Glutamatergic neuron (in vitro differentiated cells): ENCODE measurements at places on chromosomes 3 and 15.

DNA sequence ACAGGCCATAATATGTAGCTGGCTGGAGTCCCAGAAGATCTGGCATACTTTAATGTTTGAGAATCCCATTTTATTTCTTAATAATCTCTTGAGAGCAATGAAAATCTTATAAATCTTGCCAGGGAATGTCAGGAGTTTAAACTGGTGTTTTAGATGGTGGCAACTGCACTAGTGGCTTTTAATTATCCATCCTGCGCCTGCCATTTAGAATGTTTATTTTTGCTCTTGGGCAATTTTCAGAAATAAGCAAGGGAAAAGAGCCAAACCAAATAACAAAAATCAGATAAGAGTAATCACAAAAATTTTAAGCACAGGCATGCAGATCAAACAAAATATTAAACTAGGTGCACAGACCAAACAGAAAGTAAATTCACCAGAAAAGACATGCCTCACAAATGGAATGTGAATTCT, 41.9 kb upstream of the UBP1 start:
- H3K4me1 ChIP-seq: no peaks in the 10 kb centered on the region
- DNase-seq: no peak
- H3K36me3 ChIP-seq: peaks cover 4% of the 10 kb centered on the region
- no peak overlapping the region for H3K4me3 ChIP-seq
- no peak overlapping the region for H3K27ac ChIP-seq
- no peaks in the 10 kb centered on the region for H3K27me3 ChIP-seq

GRCh38 chr15:38266247-38266986, 13.8 kb downstream of the SPRED1 start:
- DNase-seq: no peak
- H3K27ac ChIP-seq: no peak overlapping the region
- H3K36me3 ChIP-seq: no peaks in the 10 kb centered on the region
- no peaks in the 10 kb centered on the region for H3K27me3 ChIP-seq
- H3K4me1 ChIP-seq: no peaks in the 10 kb centered on the region
- H3K4me3 ChIP-seq: no peak overlapping the region

GRCh38 chr15:31157644-31158069, 56.1 kb upstream of the TRPM1 start:
- no peak overlapping the region for H3K4me3 ChIP-seq
- H3K27me3 ChIP-seq: peaks cover 2% of the 10 kb centered on the region
- no peaks in the 10 kb centered on the region for H3K36me3 ChIP-seq
- no peak overlapping the region for H3K27ac ChIP-seq
- DNase-seq: no peak

DNA sequence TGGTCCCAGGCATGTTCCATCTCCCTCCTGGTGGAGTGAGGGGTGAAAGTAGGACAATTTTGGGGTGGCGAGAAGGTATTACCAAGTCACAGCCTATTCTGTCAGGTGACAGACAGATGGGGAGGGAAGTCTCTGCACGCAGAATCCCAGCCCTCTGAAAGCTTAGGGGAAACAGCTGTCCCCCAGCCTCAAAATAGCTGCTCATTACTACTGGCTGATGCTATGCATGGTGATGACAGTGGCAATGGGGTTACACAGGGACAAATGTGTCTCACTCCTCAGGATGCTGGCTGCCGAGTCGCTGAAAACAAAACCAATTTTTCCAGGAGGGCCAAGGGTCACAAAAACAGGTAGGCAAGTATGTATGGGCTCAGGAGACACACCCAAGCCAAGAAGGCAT, 68.8 kb upstream of the OXTR start:
- H3K4me3 ChIP-seq: no peak overlapping the region
- no peak for DNase-seq

DNA sequence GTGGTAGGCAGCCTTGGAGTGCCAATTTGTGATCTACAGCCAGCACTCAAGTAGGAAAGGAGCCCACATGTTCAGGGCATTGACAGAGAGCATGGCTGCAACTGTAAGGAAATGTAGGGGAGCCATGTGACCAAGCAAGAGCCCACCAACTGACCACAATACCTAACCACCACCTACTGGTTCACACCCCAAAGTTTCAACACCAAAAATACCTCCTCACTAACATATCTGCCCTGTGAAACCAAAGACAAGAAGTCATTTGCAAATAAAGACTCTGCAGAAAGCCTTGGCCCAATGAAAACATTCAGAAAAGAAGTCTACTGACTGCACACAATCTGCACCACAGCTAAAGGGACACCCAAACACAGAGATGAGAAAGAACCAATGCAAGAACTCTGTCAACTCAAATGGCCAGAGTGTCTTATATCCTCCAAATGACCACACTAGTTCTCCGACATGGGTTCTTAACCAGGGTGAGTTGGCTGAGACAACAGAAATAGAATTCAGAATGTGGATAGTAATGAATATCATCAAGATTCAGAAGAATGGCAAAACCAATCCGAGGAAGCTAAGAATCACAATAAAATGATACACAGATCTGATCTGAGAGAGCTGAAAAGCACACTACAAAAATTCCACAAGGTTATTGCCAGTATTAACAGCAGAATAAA, 40.6 kb downstream of the SLC9C1 start:
- no peak for DNase-seq
- H3K27ac ChIP-seq: no peak overlapping the region
- H3K27me3 ChIP-seq: no peaks in the 10 kb centered on the region

- no peak overlapping the region for H3K4me3 ChIP-seq
- no peak overlapping the region for H3K27ac ChIP-seq
- H3K27me3 ChIP-seq: no peaks in the 10 kb centered on the region
- DNase-seq: no peak
- peaks cover 1% of the 10 kb centered on the region for H3K4me1 ChIP-seq
- peaks cover 4% of the 10 kb centered on the region for H3K36me3 ChIP-seq
These were observed 650.8 kb upstream of the ADAMTS9 start for GRCh38 chr3:65338571-65338970.

DNA sequence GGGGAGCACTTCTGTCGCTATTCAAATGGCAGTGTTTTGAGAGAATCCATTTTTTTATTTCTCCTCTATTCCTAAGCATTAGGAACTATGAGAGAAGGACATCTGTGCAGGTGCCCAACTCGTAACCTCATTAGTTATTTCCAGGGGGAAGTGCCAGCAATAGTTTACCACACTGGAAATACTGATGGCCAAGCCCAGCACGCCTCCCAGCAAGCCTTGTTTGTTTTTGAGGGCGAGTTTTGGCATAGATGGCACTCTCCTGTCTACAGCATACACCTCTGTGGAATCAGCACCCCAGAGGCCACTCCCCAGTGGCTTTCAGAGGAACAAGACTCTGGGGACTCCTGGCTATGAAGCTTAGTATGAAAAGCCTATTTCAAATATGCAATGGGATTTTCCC, 36.6 kb downstream of the FAN1 start:
- DNase-seq: no peak
- H3K27ac ChIP-seq: no peak overlapping the region
- no peaks in the 10 kb centered on the region for H3K27me3 ChIP-seq
- no peaks in the 10 kb centered on the region for H3K36me3 ChIP-seq
- H3K4me3 ChIP-seq: no peak overlapping the region

- no peak for DNase-seq
- no peak overlapping the region for H3K27ac ChIP-seq
- no peak overlapping the region for H3K4me3 ChIP-seq
These were observed 39.5 kb upstream of the ZBTB20 start for GRCh38 chr3:115186351-115187148.

- no peak for DNase-seq
- no peak overlapping the region for H3K27ac ChIP-seq
- no peaks in the 10 kb centered on the region for H3K36me3 ChIP-seq
- H3K4me3 ChIP-seq: no peak overlapping the region
These were observed 57.8 kb downstream of the CDC25A start for GRCh38 chr3:48130321-48130904.

- no peaks in the 10 kb centered on the region for H3K4me1 ChIP-seq
These were observed 428.3 kb upstream of the RASGRP1 start for GRCh38 chr15:38992930-38993329.

- no peak overlapping the region for H3K4me3 ChIP-seq
- DNase-seq: no peak
- no peaks in the 10 kb centered on the region for H3K27me3 ChIP-seq
- H3K27ac ChIP-seq: no peak overlapping the region
- no peaks in the 10 kb centered on the region for H3K36me3 ChIP-seq
These were observed 187.7 kb downstream of the THSD4 start for GRCh38 chr15:71302861-71303410.

DNA sequence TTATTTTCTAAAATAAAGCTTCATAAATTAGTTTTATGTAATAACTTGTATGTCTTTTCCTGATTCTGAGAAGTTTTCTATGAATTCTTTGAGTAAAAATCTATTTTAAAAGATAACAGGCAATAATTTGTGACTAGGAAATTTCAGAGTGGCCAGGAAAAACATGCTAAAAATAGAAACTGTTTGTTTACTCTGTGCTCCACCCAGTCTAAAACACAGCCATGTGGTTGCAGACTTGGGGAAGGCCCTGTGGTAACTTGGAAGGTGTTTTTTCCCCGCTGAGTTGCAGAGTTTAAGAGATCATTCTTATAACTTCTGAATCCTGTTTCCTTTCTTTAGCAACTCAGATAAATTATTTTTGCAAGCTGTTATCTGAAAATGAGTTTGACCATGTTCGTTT, 21.9 kb downstream of the PLCL2 start:
- H3K36me3 ChIP-seq: no peaks in the 10 kb centered on the region
- H3K27me3 ChIP-seq: peaks cover 2% of the 10 kb centered on the region
- DNase-seq: no peak
- peaks cover 52% of the 10 kb centered on the region for H3K4me1 ChIP-seq
- H3K27ac ChIP-seq: no peak overlapping the region

- H3K36me3 ChIP-seq: peaks cover 5% of the 10 kb centered on the region
- H3K4me1 ChIP-seq: no peaks in the 10 kb centered on the region
- no peak for DNase-seq
These were observed 51.3 kb downstream of the MYLK start for GRCh38 chr3:123832692-123833397.

DNA sequence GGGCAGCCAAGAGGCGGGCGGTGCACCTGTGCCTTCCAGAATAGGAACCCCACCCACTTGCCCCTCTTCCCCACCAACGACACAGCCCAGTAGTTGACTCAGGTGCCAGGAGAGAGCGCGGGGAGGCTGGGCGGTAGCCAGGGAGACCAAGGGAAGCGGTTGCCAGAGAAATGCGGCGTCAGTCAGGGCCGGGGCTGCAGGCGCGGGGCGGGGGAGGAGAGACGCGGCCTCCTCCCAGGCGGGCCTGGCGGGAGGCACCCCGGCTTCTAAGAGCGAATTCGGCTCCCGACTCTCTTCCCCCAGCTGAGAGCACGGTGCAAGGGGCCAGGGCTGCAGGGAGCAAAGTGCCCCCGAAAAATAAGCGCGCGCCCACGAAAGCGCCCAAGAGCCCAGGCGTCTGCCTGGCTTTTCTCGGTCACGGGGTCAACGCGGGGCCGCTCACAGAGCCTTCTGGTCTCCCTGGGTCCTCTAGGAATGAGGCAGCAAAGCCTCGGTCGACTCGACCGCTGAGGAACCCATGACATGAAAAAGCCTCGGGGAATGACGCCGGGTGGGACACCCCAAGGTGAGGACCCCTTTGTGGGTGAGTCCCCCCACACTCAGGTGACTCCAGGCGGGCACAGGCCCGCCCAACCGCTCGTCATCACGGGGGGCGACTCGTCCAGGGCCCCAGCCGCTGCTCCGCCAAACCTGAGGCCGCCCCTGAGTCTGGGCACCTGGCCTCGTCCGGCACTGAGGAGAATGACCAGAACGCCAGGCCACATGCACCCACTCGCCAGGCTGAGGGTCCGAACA, 716 bp downstream of the CPEB1 start:
- H3K4me3 ChIP-seq: peak overlapping the region; percentile 82
- peaks cover 12% of the 10 kb centered on the region for H3K27me3 ChIP-seq
- no peaks in the 10 kb centered on the region for H3K36me3 ChIP-seq
- DNase-seq: peak; percentile 57

- peaks cover 8% of the 10 kb centered on the region for H3K4me1 ChIP-seq
- DNase-seq: no peak
- H3K27ac ChIP-seq: no peak overlapping the region
- H3K4me3 ChIP-seq: no peak overlapping the region
- no peaks in the 10 kb centered on the region for H3K36me3 ChIP-seq
- H3K27me3 ChIP-seq: peaks cover 3% of the 10 kb centered on the region
These were observed 360.1 kb downstream of the SHQ1 start for GRCh38 chr3:72487946-72488737.

DNA sequence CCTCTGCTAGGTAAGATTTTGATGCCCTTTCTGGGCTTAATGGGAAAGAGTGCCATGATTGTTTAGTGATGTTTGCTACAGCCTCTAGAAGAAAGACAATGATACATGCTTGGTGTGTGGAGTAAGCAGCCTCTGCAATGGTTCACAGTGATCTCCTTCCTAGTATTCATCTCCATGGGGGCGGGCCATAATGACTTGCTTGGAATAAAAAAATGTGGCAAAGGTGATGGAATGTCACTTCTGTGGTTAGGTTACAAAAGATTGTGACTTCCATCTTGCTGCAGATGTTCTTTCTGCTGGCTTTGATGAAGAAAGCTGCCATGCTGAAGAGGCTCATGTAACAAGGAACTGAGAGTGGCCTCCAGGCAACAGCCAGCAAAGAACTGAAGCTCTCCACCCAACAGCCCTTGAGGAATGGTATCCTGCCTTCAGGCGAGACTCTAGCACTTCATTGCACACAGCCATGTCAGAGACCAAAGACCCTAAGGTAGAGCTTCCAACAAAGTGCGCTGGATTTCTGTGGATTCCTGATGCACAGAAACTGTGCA, 139.1 kb upstream of the LRIG1 start:
- no peak overlapping the region for H3K4me3 ChIP-seq
- no peaks in the 10 kb centered on the region for H3K36me3 ChIP-seq
- H3K27ac ChIP-seq: no peak overlapping the region
- peaks cover 2% of the 10 kb centered on the region for H3K27me3 ChIP-seq
- H3K4me1 ChIP-seq: no peaks in the 10 kb centered on the region

GRCh38 chr3:47874913-47875312, 72.0 kb downstream of the DHX30 start:
- H3K36me3 ChIP-seq: no peaks in the 10 kb centered on the region
- H3K27me3 ChIP-seq: peaks cover 5% of the 10 kb centered on the region
- no peak overlapping the region for H3K27ac ChIP-seq
- no peaks in the 10 kb centered on the region for H3K4me1 ChIP-seq
- no peak overlapping the region for H3K4me3 ChIP-seq

GRCh38 chr3:172142051-172142863, 102.9 kb downstream of the FNDC3B start:
- no peaks in the 10 kb centered on the region for H3K36me3 ChIP-seq
- H3K4me3 ChIP-seq: no peak overlapping the region
- H3K27ac ChIP-seq: no peak overlapping the region
- DNase-seq: no peak
- peaks cover 13% of the 10 kb centered on the region for H3K4me1 ChIP-seq

DNA sequence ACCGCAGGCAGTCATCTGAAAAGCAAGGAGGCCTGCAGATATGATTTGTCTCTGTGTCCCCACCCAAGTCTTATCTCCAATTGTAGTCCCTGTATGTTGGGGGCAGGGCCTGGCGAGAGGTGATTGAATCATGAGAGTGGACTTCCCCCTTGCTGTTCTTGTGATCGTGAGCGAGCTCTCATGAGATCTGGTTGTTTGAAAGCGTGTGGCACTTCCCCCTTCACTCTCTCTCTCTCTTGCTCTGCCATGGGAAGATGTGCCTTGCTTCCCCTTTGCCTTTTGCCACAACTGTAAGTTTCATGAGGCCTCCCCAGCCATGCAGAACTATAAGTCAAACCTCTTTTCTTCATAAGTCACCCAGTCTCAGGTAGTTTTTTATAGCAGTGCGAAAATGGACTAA, 83.3 kb downstream of the TMCO5A start:
- no peak for DNase-seq
- H3K27me3 ChIP-seq: no peaks in the 10 kb centered on the region
- H3K27ac ChIP-seq: no peak overlapping the region
- no peak overlapping the region for H3K4me3 ChIP-seq
- H3K36me3 ChIP-seq: no peaks in the 10 kb centered on the region

- no peaks in the 10 kb centered on the region for H3K27me3 ChIP-seq
- H3K4me3 ChIP-seq: no peak overlapping the region
- no peak for DNase-seq
- peaks cover 8% of the 10 kb centered on the region for H3K4me1 ChIP-seq
- H3K27ac ChIP-seq: no peak overlapping the region
- no peaks in the 10 kb centered on the region for H3K36me3 ChIP-seq
These were observed 33.8 kb downstream of the TXNRD3 start for GRCh38 chr3:126621171-126621570.
